A549 treated with DMSO at 1 μM for 4 hours (cell line): ENCODE measurements at places on chromosomes 1 and 21. TPM values are rescaled to one million over a fixed set of nuclear protein-coding genes. Genes with fewer than 3 reads are reported as not detected.

Gene PLD5
- total RNA-seq, result 1.0 to 1.6 TPM (median 1.4 TPM) in 5 replicates

Gene PEA15
- total RNA-seq, result 190 to 235 TPM (median 206 TPM) in 5 replicates

Gene DNM3
- total RNA-seq, result 0.43 to 1.1 TPM (median 0.70 TPM) in 5 replicates

Gene FAM163A
- 0.02 TPM in 1 of 5 replicates, not detected in the others for total RNA-seq

Gene DIO1
- not detected in 5 replicates for total RNA-seq

Gene C1orf35
- 26.5 to 37.1 TPM (median 34.0 TPM) in 5 replicates for total RNA-seq

Gene SPRR2A
- total RNA-seq, result not detected in 5 replicates

Gene CLIC6
- 0.05 to 0.08 TPM (median 0.07 TPM) in 5 replicates for total RNA-seq

Gene PADI2
- total RNA-seq, result 0.95 to 1.5 TPM (median 1.3 TPM) in 5 replicates

Gene PTPRC
- total RNA-seq, result not detected in 5 replicates

Gene S100B
- total RNA-seq, result not detected in 5 replicates

Gene NBPF6
- not detected in 5 replicates for total RNA-seq

Gene SYCP1
- not detected in 5 replicates for total RNA-seq

Gene PRKAA2
- 2.5 to 3.8 TPM (median 3.0 TPM) in 5 replicates for total RNA-seq

Gene DEPDC1
- 13.1 to 19.7 TPM (median 17.3 TPM) in 5 replicates for total RNA-seq

Gene ELAVL4
- total RNA-seq, result not detected in 5 replicates

Gene KCNE2
- total RNA-seq, result not detected in 5 replicates

Gene SLFNL1
- total RNA-seq, result 0.03 to 0.07 TPM (median 0.06 TPM) in 3 of 5 replicates, not detected in the others

Gene DIRAS3
- total RNA-seq, result 1.1 to 1.5 TPM (median 1.2 TPM) in 5 replicates

Gene LAMC2
- 27.6 to 40.3 TPM (median 29.1 TPM) in 5 replicates for total RNA-seq

Gene SCAMP3
- total RNA-seq, result 105 to 133 TPM (median 125 TPM) in 5 replicates

Gene RIMKLA
- 0.44 to 0.97 TPM (median 0.85 TPM) in 5 replicates for total RNA-seq

Gene FLG
- under 0.01 to 0.01 TPM in 2 of 5 replicates, not detected in the others for total RNA-seq

Gene C1orf56
- 6.4 to 7.6 TPM (median 7.1 TPM) in 5 replicates for total RNA-seq

Gene FAM72C
- total RNA-seq, result 6.1 to 7.3 TPM (median 6.5 TPM) in 5 replicates

Gene SLAMF8
- total RNA-seq, result not detected in 5 replicates

Gene ABCG1
- total RNA-seq, result 2.1 to 3.7 TPM (median 2.4 TPM) in 5 replicates

Gene DPYD
- 1.7 to 3.2 TPM (median 2.3 TPM) in 5 replicates for total RNA-seq

Gene PRELP
- 0.02 TPM in 2 of 5 replicates, not detected in the others for total RNA-seq

Gene CAMSAP2
- 19.8 to 29.9 TPM (median 25.4 TPM) in 5 replicates for total RNA-seq

Gene VWA1
- total RNA-seq, result 6.1 to 16.9 TPM (median 13.8 TPM) in 5 replicates

Gene NCF2
- total RNA-seq, result 2.3 to 5.0 TPM (median 3.5 TPM) in 5 replicates

Gene FMN2
- total RNA-seq, result 5.0 to 7.4 TPM (median 6.4 TPM) in 5 replicates

Gene PLA2G2F
- total RNA-seq, result not detected in 5 replicates

Gene PROK1
- total RNA-seq, result not detected in 5 replicates

Gene ATP13A2
- 23.0 to 31.1 TPM (median 23.6 TPM) in 5 replicates for total RNA-seq

Gene PPM1J
- total RNA-seq, result 1.1 to 1.9 TPM (median 1.4 TPM) in 5 replicates

Gene TPTE
- total RNA-seq, result not detected in 5 replicates

Gene TMCC2
- 2.8 to 3.3 TPM (median 3.1 TPM) in 5 replicates for total RNA-seq

Gene TCHHL1
- total RNA-seq, result not detected in 5 replicates

Gene RBM11
- 0.13 TPM in 1 of 5 replicates, not detected in the others for total RNA-seq

Gene IRF6
- total RNA-seq, result 0.06 to 0.38 TPM (median 0.13 TPM) in 5 replicates

Gene MAEL
- not detected in 5 replicates for total RNA-seq

Gene CD2
- total RNA-seq, result not detected in 5 replicates

Gene PADI6
- total RNA-seq, result not detected in 5 replicates

Gene C1orf185
- not detected in 5 replicates for total RNA-seq

Gene PTPN7
- 0.05 to 0.11 TPM in 2 of 5 replicates, not detected in the others for total RNA-seq
